ENCODE measurements at places on chromosomes 3 and 15. TPM values are rescaled to one million over a fixed set of nuclear protein-coding genes. Genes with fewer than 3 reads are reported as not detected.

Gene KCNAB1
- total RNA-seq = 5.4 TPM

Gene PDZRN3
- 36.0 TPM for total RNA-seq

DNA sequence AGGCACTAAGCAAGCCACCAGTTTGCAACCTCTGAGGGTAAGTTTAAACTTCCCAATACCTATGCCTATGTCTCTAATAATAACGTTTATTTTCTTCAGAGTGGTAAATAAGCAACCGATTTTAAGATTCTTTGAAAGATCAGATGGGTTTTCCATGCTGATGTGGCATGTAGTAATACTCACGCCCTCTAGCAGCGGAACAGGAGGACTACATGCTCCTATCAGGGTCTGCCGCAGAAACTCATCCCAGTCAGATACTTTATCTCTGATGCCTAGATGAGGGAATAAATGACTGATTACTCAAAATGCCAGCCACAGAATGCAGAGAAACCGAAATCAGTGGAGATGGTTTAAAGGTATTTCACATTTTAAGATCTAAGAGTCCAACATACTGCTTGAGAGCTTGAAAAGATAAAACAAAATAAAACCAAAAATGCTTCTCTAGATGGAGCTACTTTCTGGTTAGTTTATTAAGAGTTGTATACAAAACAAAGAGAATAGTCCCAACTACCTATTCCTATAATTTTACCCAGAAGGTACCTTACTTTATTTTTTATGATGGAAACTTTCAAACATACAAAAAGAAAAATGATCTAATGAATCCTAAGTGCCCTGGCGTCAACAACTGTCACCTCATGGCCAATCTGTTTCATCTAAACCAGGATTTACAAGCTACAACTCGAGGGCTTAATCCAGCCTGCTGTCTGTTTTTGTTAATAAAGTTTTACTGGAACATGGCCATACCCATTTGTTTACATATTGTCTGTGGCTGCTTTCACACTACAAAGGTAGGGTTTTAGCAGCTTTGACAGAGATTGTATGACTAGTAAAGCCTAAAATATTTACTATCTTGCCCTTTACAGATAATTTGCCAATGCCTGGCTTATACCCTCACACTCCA is 37.5 kb upstream of the STIMATE start:
- H3K27ac ChIP-seq = no peak overlapping the region
- no peaks in the 10 kb centered on the region for H3K27me3 ChIP-seq
- no peak for DNase-seq
- H3K4me3 ChIP-seq = no peak overlapping the region
- no peaks in the 10 kb centered on the region for H3K4me1 ChIP-seq
- H3K36me3 ChIP-seq = no peaks in the 10 kb centered on the region

DNA sequence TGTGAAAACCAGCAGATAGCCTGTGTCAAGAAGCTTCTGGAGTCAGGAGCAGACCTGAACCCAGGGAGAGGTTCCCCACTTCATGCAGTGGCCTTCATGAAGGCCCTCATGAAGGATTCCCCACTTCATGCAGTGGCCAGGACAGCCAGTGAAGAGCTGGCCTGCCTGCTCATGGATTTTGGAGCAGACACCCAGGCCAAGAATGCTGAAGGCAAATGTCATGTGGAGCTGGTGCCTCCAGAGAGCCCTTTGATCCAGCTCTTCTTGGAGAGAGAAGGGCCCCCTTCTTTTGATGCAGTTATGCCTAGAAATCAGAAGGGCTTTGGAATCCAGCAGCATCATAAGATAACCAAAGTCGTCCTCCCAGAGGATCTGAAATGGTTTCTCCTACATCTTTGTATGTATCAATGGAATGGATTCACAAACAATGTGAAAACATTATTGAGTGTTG is 103.9 kb upstream of the CHD2 start:
- no peak overlapping the region for H3K27ac ChIP-seq
- no peak overlapping the region for H3K4me3 ChIP-seq
- no peaks in the 10 kb centered on the region for H3K27me3 ChIP-seq
- no peak for DNase-seq
- no peaks in the 10 kb centered on the region for H3K4me1 ChIP-seq

DNA sequence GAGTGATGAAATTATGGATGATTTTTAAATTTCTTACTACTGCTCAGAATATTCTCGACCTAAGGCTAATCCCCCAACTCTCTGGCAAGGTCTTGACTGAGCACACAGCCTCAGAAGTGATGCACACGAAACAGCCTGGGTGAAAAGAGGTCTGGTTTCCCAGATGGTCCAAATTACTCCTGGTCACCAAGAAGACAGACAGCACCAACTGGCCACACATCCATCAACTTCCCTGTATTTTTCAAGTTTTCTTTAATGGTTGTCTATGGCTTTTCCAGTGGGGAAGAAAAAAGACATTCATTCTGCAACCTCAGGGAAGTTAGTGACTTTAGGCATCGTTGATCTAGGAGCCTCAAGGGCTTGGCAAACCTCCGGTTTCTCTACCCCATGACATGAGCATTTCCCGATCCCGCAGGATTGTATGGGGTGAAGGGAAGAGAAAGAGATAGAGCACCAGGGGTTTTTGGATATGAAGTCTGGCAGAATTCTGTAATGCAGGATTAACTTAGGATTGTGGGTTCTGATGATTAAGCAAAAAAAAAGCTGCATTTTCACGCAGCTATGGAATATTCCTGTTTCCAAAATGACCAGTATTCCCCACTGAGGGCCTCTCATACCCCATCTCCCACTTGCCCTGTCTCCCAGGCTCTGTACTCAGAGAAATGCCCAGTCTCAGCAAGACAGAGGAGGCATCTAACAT is 62.2 kb downstream of the UMPS start:
- no peak for DNase-seq
- no peak overlapping the region for H3K4me3 ChIP-seq
- no peaks in the 10 kb centered on the region for H3K27me3 ChIP-seq
- no peaks in the 10 kb centered on the region for H3K4me1 ChIP-seq

GRCh38 chr15:82764117-82764490 is 41.8 kb downstream of the FSD2 start:
- H3K36me3 ChIP-seq = no peaks in the 10 kb centered on the region
- H3K27me3 ChIP-seq = no peaks in the 10 kb centered on the region
- no peaks in the 10 kb centered on the region for H3K4me1 ChIP-seq
- DNase-seq = no peak

DNA sequence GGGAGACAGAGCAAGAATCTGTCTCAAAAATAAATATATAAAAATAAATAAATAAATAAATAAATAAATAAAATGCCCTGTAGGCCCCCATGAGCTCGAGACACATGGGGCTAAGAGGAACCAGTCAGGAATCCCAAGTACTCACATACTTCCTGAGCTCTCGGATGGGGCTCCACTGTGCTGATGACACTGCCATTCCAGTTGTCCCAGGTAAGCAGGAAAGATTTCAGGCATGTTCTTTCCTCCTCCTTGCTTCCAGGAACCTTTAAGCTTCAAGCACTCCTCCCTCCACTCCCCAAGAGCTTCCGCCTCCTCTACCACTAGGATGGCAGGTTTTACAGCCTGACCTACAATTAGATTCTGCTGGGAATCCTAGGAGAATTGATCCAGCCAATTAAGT is 113.4 kb downstream of the SLC49A4 start:
- H3K27me3 ChIP-seq = no peaks in the 10 kb centered on the region
- no peak for DNase-seq
- no peak overlapping the region for H3K4me3 ChIP-seq
- H3K27ac ChIP-seq = no peak overlapping the region

GRCh38 chr3:164479978-164480377 is 598.3 kb downstream of the SI start:
- no peaks in the 10 kb centered on the region for H3K4me1 ChIP-seq
- H3K27ac ChIP-seq = no peak overlapping the region
- no peak overlapping the region for H3K4me3 ChIP-seq
- H3K36me3 ChIP-seq = no peaks in the 10 kb centered on the region
- no peak for DNase-seq

DNA sequence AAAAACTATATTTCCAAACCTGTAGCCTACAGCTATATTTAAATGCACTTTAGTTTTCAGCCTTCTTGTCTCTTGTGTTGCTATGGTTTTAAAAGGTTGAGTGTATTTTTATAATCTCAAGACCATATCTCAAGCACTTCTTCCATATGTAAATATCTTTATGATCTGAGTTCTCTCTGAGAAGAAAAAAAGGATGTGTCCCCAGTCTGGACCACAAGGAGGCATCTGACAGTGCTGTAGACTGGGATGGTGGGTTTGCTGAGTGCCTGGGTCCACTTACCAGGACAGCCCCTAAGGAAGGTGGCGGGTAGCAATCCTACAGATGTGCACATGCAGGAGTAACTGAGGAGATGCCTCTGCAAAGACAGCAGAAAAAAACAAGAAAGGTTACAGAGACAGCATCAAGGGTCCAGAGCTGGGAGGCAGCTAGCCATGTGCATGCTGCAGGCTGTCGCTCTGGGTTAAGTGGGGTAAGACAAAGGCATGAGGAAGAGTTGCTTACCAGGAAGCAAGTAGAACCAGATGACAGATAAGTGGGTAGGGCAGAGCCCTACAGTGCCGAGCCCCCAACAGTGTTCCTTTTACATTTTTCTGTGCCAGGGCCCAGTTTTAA is 70.6 kb upstream of the SNRK start:
- H3K27ac ChIP-seq = no peak overlapping the region
- no peaks in the 10 kb centered on the region for H3K36me3 ChIP-seq
- no peaks in the 10 kb centered on the region for H3K4me1 ChIP-seq

GRCh38 chr3:403826-404225 is 207.3 kb downstream of the CHL1 start:
- H3K4me3 ChIP-seq = no peak overlapping the region
- H3K27me3 ChIP-seq = no peaks in the 10 kb centered on the region
- DNase-seq = no peak
- H3K27ac ChIP-seq = no peak overlapping the region
- no peaks in the 10 kb centered on the region for H3K4me1 ChIP-seq

GRCh38 chr3:194443901-194444300 is 42.9 kb downstream of the ATP13A3 start:
- no peak overlapping the region for H3K27ac ChIP-seq
- no peak overlapping the region for H3K4me3 ChIP-seq
- no peaks in the 10 kb centered on the region for H3K4me1 ChIP-seq
- H3K36me3 ChIP-seq = peaks cover 9% of the 10 kb centered on the region
- no peaks in the 10 kb centered on the region for H3K27me3 ChIP-seq

DNA sequence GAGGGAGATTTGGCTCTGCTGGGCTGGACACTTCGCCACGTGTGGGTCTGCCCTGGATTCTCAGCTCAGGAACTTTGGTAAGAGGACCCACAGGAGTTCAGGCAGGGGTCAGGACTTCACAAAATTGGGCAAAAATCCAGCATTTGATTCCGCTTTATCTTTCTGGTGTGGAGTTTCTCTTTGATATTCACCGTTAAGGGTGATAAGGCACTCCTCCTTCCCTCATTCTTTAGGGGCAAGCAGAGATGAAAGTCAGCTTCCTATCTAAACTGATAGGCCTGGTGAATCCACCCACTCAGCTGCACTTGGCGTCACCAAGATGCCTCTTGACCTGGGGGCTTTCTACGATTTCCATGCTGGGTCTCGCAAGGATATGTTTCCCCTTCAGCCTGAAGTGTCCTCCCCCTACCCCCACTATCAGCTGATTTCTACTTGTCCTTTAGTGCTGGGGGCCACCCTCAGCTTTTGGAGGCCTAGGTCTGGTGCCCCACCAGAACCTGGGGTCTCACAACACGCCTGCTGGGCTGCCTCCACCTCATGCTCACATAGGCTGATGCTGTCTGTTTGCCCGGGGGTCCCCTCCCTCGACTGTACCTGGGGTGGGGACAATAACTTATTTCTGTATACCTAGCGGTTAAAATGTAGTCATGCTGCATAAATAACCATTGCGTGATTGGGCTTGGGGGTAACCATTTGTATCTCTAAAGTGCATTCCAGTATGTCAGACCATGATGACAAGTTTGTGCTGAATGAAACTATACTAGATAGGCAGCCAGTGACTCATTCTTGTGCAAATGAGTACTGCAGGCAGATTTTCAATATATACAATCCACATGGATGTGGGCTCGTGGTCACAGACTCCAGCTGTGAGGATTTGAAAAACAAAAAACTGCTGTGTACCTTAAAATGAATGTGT is 248.3 kb downstream of the ADAMTS17 start:
- H3K36me3 ChIP-seq = no peaks in the 10 kb centered on the region
- no peak overlapping the region for H3K4me3 ChIP-seq
- H3K27ac ChIP-seq = no peak overlapping the region
- DNase-seq = no peak
- no peaks in the 10 kb centered on the region for H3K4me1 ChIP-seq
- no peaks in the 10 kb centered on the region for H3K27me3 ChIP-seq

DNA sequence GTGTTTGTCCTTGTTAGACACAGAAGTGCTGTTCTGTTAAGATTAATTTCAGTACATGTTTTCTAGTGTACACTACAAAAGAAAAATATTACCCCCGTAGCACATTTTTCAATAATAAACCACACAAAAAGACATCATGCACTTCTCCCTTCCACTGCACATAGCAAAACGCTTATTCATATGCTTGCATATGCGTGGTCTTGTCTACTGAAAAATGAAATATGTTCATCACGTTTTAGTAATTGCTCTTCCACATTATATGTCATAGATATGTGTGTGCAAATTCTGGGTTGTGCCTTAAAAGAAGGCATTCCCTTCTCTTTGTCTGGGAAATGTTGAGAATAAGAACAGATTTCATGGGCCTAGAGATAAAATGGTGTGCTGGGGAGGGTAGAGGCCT is 353.9 kb downstream of the NSUN3 start:
- no peak for DNase-seq
- no peaks in the 10 kb centered on the region for H3K36me3 ChIP-seq
- no peaks in the 10 kb centered on the region for H3K27me3 ChIP-seq

DNA sequence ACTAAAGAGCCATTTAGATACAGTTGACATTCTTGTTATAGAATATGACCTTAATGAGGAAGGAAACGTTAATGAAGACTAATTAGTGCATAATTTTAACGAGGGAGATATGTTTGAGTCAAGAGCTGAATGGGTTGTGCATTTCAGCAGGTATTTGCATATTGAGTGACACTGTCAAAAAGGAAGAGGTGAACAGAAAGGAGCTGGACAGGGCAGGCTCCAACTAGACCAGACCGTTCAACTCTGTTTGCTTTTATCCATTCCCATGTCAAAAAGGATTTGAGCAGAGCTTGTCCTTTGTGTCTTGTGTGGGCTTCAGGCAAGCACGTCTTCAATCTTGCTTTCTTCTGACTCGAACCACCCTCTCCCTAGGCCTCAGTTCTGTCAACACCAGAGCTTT is 40.7 kb downstream of the B3GALNT1 start:
- H3K4me3 ChIP-seq = no peak overlapping the region
- no peaks in the 10 kb centered on the region for H3K36me3 ChIP-seq
- H3K27me3 ChIP-seq = no peaks in the 10 kb centered on the region

- H3K27me3 ChIP-seq = no peaks in the 10 kb centered on the region
- H3K4me3 ChIP-seq = no peak overlapping the region
- H3K36me3 ChIP-seq = no peaks in the 10 kb centered on the region
- DNase-seq = no peak
- H3K27ac ChIP-seq = no peak overlapping the region
Measured at GRCh38 chr3:106392915-106393314, 524.1 kb upstream of the CBLB start.

- H3K4me3 ChIP-seq = no peak overlapping the region
- no peak overlapping the region for H3K27ac ChIP-seq
- H3K27me3 ChIP-seq = peaks cover 3% of the 10 kb centered on the region
- DNase-seq = no peak
- H3K4me1 ChIP-seq = no peaks in the 10 kb centered on the region
Measured at GRCh38 chr3:186458306-186459107, 85.7 kb downstream of the CRYGS start.

- peaks cover 13% of the 10 kb centered on the region for H3K4me1 ChIP-seq
- H3K27me3 ChIP-seq = no peaks in the 10 kb centered on the region
- no peaks in the 10 kb centered on the region for H3K36me3 ChIP-seq
Measured at GRCh38 chr3:53883008-53883407, 1.1 kb upstream of the ACTR8 start.

GRCh38 chr3:108838436-108838835 is 15.8 kb downstream of the TRAT1 start:
- no peaks in the 10 kb centered on the region for H3K36me3 ChIP-seq
- H3K27ac ChIP-seq = no peak overlapping the region
- H3K4me3 ChIP-seq = no peak overlapping the region
- no peaks in the 10 kb centered on the region for H3K4me1 ChIP-seq
- H3K27me3 ChIP-seq = no peaks in the 10 kb centered on the region
